ENCODE measurements at places on chromosomes 16 and 17.
A peak's percentile ranks its signal among the peaks of the same experiment; 100 is the strongest.

- DNase-seq, result no peak
Measured at GRCh38 chr16:69937465-69937951, 13.6 kb upstream of the CLEC18A start.

DNA sequence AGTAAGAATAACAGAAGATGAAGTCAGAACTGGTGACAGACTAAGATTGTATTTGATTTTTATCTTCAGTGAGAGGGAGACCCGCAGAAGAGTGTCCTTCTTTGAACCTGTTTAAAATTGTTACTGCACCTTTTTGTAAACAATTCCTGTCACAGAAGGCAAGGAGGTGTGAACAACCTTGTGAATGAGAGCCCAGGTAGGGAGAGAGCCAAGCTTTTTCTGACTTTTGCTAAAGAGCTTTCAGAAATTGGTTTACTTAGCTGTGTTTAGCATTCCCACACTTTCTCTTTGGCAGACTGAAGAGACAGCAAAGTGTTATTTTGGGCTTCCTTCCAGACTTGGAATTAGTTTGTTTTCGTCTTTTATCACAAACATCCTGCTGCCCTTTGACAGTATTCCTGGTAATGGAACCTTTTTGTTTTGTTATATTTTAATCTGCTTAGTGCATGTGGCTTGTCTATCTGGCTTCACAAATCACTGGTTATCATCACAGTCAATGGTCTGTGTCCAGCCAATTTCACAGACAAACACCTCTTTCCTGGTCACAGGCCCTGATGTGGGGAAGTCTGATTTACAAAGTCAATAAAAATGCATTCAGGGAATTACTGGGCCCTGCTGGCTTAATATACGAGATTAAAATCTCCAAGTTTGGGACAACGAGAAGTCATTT is 85.7 kb upstream of the HS3ST2 start:
- DNase-seq, result no peak

DNA sequence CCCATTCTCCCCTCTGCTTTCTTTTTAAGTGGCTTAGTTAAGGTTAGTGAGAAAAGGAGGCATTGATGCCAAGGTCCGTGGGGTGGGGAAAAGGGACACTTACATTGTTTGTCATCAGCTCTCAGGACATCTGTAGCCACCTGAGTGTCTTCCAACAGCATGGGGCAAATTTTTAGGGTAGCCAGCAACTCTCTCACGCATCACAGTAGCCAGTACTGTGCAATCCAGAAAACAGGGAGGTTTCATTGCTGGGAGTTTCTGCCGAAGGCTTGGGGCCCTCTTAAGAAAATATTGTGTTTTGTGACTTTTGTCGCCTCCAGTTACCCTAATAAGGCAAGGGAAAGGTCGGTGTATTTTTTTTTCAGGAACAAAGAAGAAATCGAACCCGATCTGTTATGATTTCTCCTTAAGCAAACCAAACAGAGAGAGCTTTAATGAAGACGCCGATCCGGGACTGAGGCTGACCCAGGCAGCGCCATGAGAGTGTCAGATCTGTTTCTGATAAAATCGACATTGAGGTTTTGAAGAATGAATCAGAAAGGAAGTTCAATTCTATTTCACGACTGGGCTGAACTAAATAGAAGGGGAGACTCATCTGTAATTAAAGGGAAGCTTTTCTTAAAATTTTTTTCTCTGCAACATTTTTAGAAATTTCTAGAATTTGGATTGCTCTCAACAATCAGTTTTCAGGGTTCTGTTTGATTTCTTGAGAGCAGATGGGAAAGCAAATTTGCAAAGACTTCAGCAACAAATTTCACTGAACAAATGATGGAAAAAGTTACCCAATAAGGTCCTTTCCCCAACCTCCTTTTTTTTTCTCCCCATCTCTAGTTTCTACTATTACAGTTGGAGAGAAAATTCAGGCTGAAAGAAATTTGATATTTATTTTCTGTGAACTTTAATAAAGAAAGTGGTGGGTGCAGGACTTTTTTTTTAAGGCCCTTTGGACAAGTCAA is 144.7 kb upstream of the IRX3 start:
- DNase-seq, result no peak

GRCh38 chr16:52499060-52499440 is 47.9 kb downstream of the TOX3 start:
- no peak for DNase-seq

GRCh38 chr16:82834151-82834815 is 207.5 kb downstream of the CDH13 start:
- no peak for DNase-seq

DNA sequence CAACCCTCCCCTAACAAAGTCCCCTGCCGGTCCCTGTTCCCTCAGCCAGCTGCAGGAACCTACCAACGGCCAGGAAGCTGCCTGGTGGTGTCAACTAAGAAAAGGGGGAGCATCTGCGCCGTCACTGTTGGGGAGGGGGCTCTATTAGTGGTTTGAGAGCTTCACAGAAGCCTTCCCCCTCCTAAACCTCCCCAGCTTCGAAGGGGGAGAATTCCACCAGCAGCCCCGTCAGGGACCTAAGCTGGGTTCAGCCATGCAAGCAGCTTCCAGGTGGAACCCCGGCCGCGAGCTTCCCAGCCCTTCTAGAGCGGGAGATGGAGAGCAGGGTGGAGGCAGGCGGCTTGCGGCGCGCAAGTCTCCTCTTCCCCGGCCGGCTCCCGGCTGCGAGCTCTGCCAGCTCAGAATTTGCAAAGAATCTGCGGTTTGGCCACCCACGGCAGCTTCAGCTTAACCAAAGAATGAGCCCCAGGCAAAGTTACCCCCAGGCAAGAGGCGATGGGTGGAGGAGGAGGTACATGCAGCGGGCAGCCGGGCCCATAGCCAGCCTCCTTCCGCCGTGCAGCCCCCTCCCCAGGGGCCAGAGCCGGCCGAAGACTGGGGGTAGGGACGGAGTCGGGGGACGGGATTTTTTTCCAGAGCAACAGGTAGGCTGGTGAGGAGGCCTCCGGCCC is 33.7 kb downstream of the DDX19A start:
- peak; percentile 71 for DNase-seq

DNA sequence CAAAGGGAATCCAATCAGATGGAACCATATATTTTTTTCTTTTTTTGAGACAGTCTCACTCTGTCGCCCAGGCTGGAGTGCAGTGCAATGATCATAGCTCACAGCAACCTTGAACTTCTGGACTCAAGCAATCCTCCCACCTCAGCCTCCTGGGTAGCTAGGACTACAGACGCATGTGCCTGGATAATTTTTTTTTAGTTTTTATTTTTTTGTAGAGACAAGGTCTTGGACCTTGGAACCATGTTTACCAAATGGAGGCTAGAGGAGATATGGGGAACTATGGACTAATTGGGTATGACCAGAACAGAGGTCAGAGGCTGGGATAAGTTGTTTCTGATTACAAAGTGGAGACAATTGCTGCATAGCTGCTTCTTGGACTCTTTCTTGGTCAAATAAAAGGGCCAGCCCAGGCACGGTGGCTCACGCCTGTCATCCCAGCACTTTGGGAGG is 41.2 kb upstream of the ADCY9 start:
- no peak for DNase-seq

DNA sequence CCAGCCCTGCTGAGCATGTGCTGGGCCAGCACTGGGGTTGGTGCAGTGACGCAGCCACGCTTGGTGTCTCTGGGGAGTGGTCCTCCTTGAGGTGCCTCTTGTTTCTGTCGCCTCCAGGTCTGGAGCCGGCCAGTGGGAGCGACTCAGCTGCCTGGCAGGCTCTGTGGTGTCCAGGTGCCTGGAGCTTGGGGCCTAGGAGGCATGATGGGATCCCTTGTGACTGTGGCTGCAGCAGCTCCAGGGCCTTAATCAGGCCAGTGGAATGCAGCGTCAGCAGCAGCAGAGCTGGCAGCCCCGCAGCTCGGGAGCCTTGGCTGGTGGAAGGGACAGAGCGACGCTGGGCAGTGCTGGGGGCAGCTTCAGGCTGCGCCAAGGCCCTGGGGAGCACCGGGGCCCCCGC is 74.7 kb upstream of the CIBAR2 start:
- no peak for DNase-seq
